ENCODE measurements at places on chromosomes 3 and 15. TPM values are rescaled to one million over a fixed set of nuclear protein-coding genes. Genes with fewer than 3 reads are reported as not detected.

DNA sequence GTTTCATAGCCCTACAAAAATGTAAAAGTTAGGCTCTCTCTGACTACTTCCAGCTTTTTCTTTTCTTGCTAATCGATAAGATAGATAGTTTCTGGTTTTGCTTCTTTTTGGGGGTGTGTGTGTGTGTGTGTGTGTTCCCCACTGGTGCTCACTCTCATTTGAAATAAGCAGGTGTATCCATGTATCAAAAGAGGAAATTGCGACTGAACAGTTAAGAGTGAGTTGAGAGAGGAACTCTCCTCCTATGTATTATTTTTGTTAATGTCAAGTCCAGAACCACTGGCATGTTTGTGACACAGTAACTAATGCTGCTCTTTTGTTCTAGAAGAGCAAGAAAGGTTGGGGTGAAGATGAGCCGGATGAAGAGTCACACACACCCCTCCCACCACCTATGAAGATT lies 96.7 kb upstream of the UMPS start:
- no peak for DNase-seq

DNA sequence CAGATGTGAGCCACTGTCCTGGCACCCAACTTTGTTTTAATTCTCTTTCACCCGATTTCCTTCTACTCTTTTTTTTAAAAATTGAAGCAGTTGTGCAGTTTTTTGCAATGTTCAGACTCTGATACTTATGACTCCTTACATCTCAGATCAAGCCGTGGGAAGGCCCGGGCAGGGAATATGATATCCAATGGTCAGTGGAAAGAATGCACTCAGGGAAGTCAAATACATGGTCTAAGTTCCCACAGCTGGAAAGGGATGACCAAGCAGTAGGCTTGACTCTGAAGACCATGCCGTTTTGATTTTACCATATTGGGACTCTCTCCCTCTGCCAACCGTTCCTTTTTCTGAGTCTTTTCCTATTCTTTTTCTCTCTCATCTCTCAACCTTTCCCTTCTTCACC lies 157.2 kb downstream of the RPLP1 start:
- DNase-seq = no peak

Gene TRAT1
- not detected for polyA plus RNA-seq

Gene SERINC4
- 0.25 TPM for polyA plus RNA-seq

DNA sequence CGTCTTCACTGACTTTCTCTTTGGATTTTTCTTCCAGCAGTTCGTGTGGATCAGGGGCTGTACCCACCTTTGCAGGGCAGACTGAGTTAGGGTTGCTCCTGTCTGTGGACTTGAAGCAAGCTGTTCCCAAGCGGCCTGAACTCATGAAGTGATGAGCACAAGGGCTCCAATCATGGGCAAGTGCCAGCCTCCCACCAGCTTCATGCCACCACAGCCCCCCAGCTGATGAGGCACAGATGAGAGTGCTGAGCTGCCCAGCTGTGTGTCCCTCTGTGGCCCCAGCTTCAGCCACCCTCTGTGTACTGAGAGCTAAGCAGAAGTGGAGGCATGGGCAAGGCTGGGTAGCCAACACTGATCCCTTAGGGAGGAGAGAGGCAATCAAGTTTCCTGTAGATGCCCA lies 3.3 kb upstream of the PLCB2 start:
- DNase-seq = no peak

DNA sequence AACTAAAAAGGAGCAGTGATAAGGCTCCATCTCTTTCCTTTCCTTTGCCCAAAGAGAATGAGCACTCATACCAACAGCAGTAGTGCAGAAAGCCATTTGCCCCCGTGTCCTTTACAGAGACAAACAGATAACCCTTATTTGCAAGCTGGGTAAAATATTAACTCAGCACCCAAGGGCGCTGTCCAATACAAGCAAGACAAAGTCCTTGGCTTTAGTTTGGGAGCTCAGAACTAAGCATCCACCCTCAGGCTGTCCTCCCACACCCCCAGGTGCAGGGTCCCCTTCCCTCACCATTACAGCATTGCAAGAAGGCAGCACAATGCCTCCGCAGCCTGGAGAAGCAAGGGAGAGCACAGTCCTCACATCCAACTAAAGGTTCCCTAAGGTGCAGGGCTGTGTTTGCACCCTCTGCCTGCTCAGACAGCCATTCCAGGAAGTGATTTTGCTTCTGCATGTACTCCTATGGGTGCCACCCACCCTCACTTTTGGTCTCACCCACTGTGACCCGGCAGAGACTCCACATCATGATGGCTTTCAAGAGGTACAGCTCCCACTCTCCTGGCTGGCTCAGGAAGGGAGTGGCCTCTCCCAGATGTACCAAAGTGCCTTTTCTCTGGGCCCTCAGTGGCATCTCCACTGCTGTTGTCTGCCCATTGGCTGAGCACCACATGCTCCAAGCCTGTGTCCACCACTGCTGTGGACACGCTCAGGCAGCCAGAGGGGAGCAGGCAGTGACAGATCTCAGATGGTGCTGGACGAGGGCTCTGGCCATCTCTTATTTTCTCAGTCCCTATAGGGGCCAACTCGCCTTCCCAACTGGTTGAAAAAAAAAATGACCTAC lies 34.1 kb upstream of the HES1 start:
- no peak for DNase-seq

Gene LTK
- 2.9 TPM for polyA plus RNA-seq

DNA sequence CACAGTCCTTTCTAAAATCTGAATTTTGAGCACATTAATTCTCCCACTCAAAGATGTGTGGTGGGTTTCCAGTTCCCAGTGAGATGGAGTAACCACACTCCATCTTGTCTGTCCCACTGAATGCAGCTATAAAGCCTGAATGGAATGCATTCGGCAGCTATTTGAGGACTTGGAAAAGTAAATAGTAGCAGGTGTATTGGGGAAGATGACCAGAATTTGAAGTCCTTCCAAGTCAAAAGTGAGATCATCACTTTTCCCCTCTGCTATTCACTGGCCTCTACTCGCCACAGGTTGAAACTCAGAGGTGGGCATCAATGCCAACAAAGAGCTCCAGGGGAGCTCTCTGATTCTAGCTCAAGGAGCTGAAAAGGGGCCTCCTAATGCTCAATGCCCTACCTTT lies 8.1 kb upstream of the GNB5 start:
- no peak for DNase-seq

Gene SCG5
- polyA plus RNA-seq = 26.1 TPM

Gene PLA2G4D
- 0.07 TPM for polyA plus RNA-seq

Gene LRTM1
- polyA plus RNA-seq = not detected

DNA sequence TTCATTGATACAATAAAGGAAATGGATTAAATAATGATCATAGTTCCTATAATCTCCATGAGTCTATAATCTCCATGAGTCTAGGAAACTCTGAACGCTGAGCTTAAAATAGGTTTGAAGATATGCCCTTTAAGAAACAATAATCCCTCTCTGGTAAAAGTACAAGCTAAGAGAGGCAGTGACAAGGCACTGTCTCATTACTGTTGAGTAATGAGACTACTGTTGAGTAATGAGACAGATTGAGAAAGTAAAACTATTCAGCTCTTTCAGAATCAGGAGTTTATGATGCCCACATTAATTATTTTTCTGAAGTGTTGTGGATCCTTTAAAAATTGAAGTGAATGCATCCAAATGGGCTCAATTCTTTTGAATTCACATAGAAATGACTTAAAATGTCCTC lies 235.5 kb upstream of the THRB start:
- no peak for DNase-seq

Gene DGKG
- polyA plus RNA-seq = 0.95 TPM

GRCh38 chr3:65811086-65811761 lies 227.5 kb downstream of the MAGI1 start:
- no peak for DNase-seq

DNA sequence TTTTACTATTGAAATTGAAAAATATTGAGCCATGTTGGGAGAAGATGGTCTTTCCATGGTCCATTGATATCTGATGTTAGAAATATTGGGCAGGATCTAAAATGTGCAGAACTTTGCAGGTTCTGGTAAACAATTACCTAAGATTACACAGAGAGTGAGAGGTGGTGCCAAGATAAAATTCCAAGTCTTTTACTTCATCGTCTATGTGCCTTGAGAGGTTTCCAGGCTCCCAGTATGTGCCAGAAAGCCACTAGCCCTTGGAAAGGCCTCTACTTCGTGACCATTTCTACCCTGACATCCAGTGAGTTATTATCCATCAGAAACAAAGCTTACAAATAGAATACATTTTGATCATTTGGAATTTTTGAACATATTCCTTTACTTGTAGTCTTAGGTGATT lies 27.6 kb downstream of the CD200 start:
- DNase-seq = no peak

Gene CD80
- 0.42 TPM for polyA plus RNA-seq

GRCh38 chr3:146050691-146051090 lies 110.3 kb downstream of the PLOD2 start:
- DNase-seq = no peak

- no peak for DNase-seq
These were observed 226.9 kb downstream of the MFSD1 start for GRCh38 chr3:159028706-159029105.

GRCh38 chr3:129040039-129040336 lies 20.6 kb upstream of the GP9 start:
- no peak for DNase-seq

- DNase-seq = no peak
These were observed 20.0 kb downstream of the TAFA4 start for GRCh38 chr3:68912376-68912775.

DNA sequence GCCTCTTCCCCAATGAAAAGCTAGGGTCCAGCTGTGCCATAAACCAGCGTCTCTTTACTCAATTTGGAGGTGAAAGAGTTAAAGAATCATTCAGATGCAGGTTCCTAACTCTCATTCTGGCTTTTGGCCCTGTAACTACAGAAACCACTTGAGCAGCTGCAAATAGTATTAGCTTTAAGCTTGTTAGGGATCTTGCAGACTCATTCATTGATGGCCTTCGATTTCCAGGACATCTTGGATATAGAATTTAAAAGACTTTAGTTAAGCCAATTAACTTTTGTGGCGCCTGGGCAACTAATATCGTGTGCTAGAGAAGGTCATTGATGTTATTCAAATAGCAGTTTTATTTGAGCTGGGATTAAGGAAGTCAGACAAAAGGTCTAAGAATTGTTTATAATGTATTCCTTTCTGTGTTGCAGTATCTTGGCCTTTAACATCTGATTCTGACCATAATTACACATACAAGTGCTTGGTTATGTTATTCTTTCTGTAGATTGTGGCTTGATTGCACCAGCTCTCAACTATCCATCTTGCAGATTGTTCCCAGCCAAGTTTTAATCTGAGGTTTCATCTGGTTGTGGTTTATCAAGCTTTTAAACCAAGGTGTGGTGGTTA lies 185.3 kb downstream of the CACNA2D3 start:
- no peak for DNase-seq

- no peak for DNase-seq
These were observed 104.4 kb downstream of the HERC1 start for GRCh38 chr15:63729115-63729884.

GRCh38 chr3:115071601-115072000 lies 75.5 kb downstream of the ZBTB20 start:
- DNase-seq = peak; percentile 46

- peak; percentile 64 for DNase-seq
These were observed 82.4 kb downstream of the CCNL1 start for GRCh38 chr3:157077565-157077991.

- DNase-seq = no peak
These were observed 51.8 kb downstream of the SERP1 start for GRCh38 chr3:150494411-150494977.

Gene SLC22A13
- 2.6 TPM for polyA plus RNA-seq

DNA sequence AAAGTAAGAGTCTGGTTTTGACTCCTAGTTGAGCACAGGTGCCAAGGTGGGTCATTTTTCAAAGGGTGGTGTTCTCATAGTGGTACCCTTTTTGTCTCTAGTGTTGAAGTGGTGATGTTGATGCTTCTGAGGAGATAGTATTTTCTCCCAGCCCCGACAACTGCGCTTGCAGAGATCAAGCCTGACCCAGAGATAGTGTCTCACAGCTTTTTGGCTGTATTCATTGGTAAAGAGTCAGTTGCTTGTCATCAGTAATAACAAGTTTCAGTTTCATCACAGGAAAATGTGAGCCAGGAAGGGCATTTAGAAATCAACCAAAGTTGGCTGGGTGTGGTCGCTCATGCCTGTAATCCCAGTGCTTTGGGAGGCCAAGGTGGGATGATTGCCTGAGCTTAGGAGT lies 139.3 kb downstream of the NFKBIZ start:
- no peak for DNase-seq

- peak; percentile 75 for DNase-seq
These were observed 48.0 kb upstream of the TSPAN3 start for GRCh38 chr15:77118882-77119321.

Data from renal pelvis (tissue), 12 donors.